Activated CD4-positive, alpha-beta memory T cell treated with anti-CD3 and anti-CD28 coated beads, Interleukin-2, amount 10 ng/mL, durations not matched to agents 7 days and 5 days (primary cell): ENCODE measurements at places on chromosomes 2 and 18. TPM values are rescaled to one million over a fixed set of nuclear protein-coding genes. Genes with fewer than 3 reads are reported as not detected.

DNA sequence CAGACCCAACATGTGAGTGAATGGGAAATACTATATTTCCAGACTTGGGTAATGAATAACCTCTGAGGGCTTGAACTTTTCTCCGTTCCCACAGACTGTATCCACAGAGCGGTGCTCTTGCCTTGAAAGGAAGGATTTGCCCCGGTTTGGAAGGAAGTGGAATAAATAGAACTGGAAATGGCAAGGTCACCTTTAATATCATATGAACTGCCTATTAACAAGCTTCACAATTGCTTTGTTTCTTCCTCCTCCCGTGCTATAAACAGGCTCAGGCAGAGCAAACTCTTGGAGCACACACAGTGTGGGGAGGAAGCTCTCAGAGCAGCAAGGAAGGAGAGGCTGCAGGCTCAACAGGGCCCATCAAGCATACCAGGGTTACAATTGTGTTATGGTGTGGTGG lies 28.5 kb upstream of the DARS1 start:
- H3K4me3 ChIP-seq, result no peak overlapping the region
- peaks cover 19% of the 10 kb centered on the region for H3K36me3 ChIP-seq
- H3K27ac ChIP-seq, result no peak overlapping the region
- peaks cover 31% of the 10 kb centered on the region for H3K4me1 ChIP-seq
- no peak for DNase-seq

DNA sequence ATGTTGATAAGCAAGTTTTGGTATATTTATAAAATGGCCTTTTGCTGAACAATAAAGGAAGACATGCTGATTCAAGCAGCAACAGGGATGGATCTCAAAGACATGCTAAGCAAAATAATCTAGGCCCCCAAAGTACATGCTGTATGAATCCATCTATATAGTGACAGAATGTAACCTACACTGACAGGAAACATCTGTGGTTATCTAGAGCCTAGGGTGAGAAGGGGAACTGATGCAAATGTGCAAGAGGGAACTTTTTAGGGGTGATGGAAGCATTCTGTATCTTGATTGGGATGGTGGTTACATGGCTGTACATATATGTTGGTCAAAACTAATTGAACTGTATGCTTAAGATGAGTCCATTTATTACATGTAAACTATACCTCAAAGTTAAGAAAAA lies 24.2 kb downstream of the CNRIP1 start:
- H3K27me3 ChIP-seq, result peaks cover 6% of the 10 kb centered on the region
- no peaks in the 10 kb centered on the region for H3K36me3 ChIP-seq
- H3K27ac ChIP-seq, result no peak overlapping the region
- no peak for DNase-seq
- no peak overlapping the region for H3K4me3 ChIP-seq

Gene CNDP2
- 141 TPM for total RNA-seq

GRCh38 chr2:189162566-189162965 lies 17.0 kb downstream of the COL5A2 start:
- H3K4me1 ChIP-seq, result no peaks in the 10 kb centered on the region
- no peak overlapping the region for H3K4me3 ChIP-seq
- H3K36me3 ChIP-seq, result no peaks in the 10 kb centered on the region

Gene SCTR
- total RNA-seq, result not detected

Gene POTEI
- not detected for total RNA-seq
